ENCODE measurements at places on chromosomes 2 and 18. TPM values are rescaled to one million over a fixed set of nuclear protein-coding genes. Genes with fewer than 3 reads are reported as not detected.

The FOXD4L1 gene
- total RNA-seq, result under 0.01 TPM

The STARD6 gene
- 0.17 TPM for total RNA-seq

The TCF23 gene
- total RNA-seq, result not detected

The KCNG2 gene
- 1.9 TPM for total RNA-seq

The CCDC85A gene
- not detected for total RNA-seq

The KLF7 gene
- total RNA-seq, result 5.3 TPM

The SERPINB10 gene
- total RNA-seq, result not detected

The CELF4 gene
- not detected for total RNA-seq

The CHST9 gene
- not detected for total RNA-seq

The SLC11A1 gene
- 0.26 TPM for total RNA-seq

The CIDEA gene
- total RNA-seq, result 0.63 TPM

The ITGAV gene
- 117 TPM for total RNA-seq

The CYP27C1 gene
- not detected for total RNA-seq

The ASIC4 gene
- total RNA-seq, result 0.16 TPM

The EGR4 gene
- under 0.01 TPM for total RNA-seq

The CHST10 gene
- total RNA-seq, result 4.9 TPM

The APLF gene
- 5.9 TPM for total RNA-seq

The C1GALT1C1L gene
- 0.34 TPM for total RNA-seq

The RRM2 gene
- total RNA-seq, result 3.2 TPM

The FIGN gene
- 0.63 TPM for total RNA-seq

The BOD1L2 gene
- not detected for total RNA-seq

The ABCG5 gene
- total RNA-seq, result not detected

The HRH4 gene
- total RNA-seq, result under 0.01 TPM

The HOXD11 gene
- not detected for total RNA-seq

The MTCL1 gene
- total RNA-seq, result 32.9 TPM

The SLC14A1 gene
- 131 TPM for total RNA-seq

The AKAIN1 gene
- not detected for total RNA-seq

The MAP3K19 gene
- total RNA-seq, result not detected

The BOLL gene
- total RNA-seq, result not detected

The FKBP1B gene
- total RNA-seq, result 10.3 TPM

The RNF125 gene
- 1.0 TPM for total RNA-seq

The CXCR1 gene
- total RNA-seq, result not detected

The DCDC2C gene
- total RNA-seq, result not detected

The CGREF1 gene
- total RNA-seq, result 0.69 TPM

The SLC40A1 gene
- 76.7 TPM for total RNA-seq

The COL4A4 gene
- total RNA-seq, result 0.16 TPM

The LHCGR gene
- not detected for total RNA-seq

The AP1S3 gene
- 1.6 TPM for total RNA-seq

The CD226 gene
- total RNA-seq, result 0.34 TPM

The UGT1A10 gene
- total RNA-seq, result not detected

The LDLRAD4 gene
- total RNA-seq, result 0.16 TPM

The MOCOS gene
- 2.2 TPM for total RNA-seq

The FOXI3 gene
- not detected for total RNA-seq
